ENCODE measurements at places on chromosomes 5 and 9.

DNA sequence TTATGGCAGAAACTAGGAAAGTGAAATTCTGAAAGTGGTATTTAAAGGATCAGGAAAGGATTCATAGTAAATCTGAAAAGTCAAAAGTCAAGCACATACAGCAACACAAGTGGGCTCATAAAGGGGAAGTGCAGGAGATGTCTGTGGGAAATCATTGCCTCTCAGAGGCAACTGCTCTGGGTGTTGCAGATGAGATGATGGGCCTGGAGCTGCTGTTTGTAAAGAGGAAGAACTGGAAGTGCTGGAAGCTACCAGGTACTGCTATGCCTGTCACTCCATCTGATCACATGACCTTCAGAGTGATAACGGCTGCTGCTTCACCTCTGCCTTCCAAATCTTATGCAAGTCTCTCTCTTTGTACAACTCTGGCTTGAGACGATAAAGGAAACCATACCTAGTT, 55.9 kb downstream of the ADRB2 start:
- no peak for DNase-seq

DNA sequence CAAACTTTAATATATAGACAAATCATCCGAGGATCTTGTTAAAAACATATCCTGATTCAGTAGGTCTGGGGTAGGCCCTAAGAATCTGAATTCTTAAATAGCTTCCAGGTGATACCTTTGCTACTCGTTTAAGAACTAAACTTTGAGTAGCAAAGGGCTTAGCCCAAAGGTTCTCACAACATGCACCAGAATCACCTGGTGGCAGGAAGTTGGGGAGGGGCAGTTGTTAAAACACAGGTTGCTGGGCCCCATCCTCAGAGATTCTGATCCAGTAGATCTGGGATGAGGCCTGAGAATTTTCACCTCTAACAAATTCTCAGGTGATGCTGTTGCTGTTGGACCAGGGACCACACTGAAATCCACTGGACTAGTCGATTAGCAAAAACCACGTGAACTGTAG, 20.0 kb upstream of the RGMB start:
- DNase-seq: no peak

- no peak for DNase-seq
These were observed 394.6 kb downstream of the PSAT1 start for GRCh38 chr9:78691542-78691941.

DNA sequence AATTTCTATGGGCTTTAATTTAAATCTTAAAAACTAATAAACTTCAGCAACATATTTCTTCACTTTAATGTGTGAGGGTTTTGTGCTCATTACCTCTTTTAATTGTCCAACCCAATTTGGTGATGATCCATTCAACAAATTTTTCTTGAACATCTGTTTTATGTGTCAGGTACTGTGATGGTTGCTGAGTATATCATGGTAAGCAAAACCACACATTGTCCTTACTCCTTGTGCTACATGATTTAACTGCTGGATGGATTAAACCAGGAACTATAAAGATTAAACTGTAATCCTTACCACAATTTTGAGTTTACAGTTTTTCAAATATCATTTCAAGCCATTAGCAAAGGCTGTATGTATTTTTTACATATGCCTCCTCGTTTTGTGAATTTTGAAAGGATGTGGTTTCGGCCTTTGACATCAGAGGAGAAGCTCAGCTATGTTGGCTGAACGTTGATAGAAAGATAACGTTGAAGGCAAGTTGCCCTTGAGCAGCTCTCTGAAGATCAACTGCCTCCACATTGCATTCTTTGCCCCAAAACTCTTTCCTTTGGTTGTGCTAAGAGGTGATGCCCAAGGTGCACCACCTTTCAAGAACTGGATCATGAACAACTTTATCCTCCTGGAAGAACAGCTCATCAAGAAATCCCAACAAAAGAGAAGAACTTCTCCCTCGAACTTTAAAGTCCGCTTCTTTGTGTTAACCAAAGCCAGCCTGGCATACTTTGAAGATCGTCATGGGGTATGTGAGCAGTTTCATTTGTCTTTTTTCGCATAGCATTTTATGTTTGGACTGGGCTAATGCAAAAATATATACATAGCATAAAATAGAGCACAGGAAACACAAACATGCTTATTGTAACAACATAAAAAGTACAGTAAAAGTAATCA, at the start of gene ITK:
Gene ITK, plus strand, starts transcription at position 467 of the 891 bp plus-strand sequence. Its CDS starts 138 bp downstream, at position 605.
- no peak for DNase-seq

- DNase-seq: no peak
These were observed 259.7 kb downstream of the CSNK1G3 start for GRCh38 chr5:123771715-123772114.

Data from HuH-7.5 (cell line).